ENCODE measurements at places on chromosomes 1 and 21. TPM values are rescaled to one million over a fixed set of nuclear protein-coding genes. Genes with fewer than 3 reads are reported as not detected.

TRIM17 gene
- 0.92 TPM for total RNA-seq

TCHH gene
- not detected for total RNA-seq

S100B gene
- 0.95 TPM for total RNA-seq

NTPCR gene
- 17.5 TPM for total RNA-seq

RNF11 gene
- total RNA-seq = 42.9 TPM

IQCC gene
- 2.8 TPM for total RNA-seq

LAX1 gene
- 36.1 TPM for total RNA-seq

CRABP2 gene
- 2.5 TPM for total RNA-seq

FHAD1 gene
- not detected for total RNA-seq

OR2M3 gene
- total RNA-seq = not detected

CRYBG2 gene
- total RNA-seq = 1.2 TPM

GPR52 gene
- total RNA-seq = 11.3 TPM

CD52 gene
- total RNA-seq = 1,178 TPM

NPR1 gene
- not detected for total RNA-seq

KLHL21 gene
- total RNA-seq = 33.0 TPM

OLFM3 gene
- total RNA-seq = not detected

CFAP74 gene
- total RNA-seq = not detected

CLEC20A gene
- not detected for total RNA-seq

PALMD gene
- total RNA-seq = not detected

C1QA gene
- total RNA-seq = 2.9 TPM

AK5 gene
- total RNA-seq = 41.0 TPM

HMGCS2 gene
- total RNA-seq = not detected

CFAP57 gene
- 0.07 TPM for total RNA-seq

LCE2B gene
- total RNA-seq = not detected

MROH9 gene
- not detected for total RNA-seq

NCF2 gene
- total RNA-seq = 15.2 TPM

SERPINC1 gene
- 0.32 TPM for total RNA-seq

SNX27 gene
- 29.2 TPM for total RNA-seq

BGLAP gene
- total RNA-seq = 4.9 TPM

PCBP3 gene
- total RNA-seq = 4.3 TPM

EPHB2 gene
- 0.60 TPM for total RNA-seq

Measured in naive thymus-derived CD4-positive, alpha-beta T cell (primary cell).